ENCODE measurements at places on chromosomes 16 and 17.

- DNase-seq: no peak
These were observed 6.1 kb downstream of the ATMIN start for GRCh38 chr16:81041696-81042095.

GRCh38 chr17:14940108-14940937 is 324.8 kb downstream of the PMP22 start:
- DNase-seq: no peak

DNA sequence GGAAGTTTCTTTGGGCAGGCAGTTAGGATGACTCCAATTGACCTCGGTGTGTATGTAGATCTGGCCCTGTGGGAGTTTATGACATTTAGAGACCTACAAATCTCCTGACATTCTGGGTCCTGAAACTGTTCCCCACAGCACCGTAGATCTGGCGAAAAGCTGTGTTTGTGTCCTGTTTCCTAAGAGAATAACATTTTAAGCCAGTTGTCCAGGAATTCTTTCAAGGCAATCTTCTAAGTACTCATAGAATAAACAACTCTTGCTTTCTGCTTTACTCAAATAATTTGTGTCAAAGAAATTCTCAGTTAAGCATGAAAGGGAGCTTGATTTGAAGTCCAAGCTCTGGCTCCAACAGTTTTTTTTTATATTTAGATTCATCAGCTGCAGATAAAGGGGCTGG is 78.5 kb upstream of the ELAC2 start:
- DNase-seq: no peak

DNA sequence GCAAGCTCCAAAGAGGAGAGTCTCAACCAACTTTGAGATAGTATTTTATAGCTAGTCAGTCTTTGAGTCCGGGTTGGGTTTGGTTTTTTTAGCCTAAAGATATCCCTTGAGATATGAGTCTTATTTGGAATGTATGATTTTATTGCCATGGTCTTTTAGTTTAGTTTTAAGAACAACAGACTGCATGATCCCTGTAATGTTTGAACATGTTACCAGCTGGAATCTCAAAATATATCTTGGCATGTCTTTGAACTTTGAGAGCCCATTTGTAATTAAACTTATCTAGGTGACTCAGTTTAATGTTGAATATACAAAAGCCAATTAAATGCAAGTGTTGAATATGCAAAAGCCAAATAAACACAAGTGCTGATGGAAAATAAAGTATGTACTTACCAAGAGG is 100.6 kb downstream of the TANGO6 start:
- no peak for DNase-seq

GRCh38 chr17:81576621-81577277 is 24.6 kb upstream of the FAAP100 start:
- DNase-seq: no peak

DNA sequence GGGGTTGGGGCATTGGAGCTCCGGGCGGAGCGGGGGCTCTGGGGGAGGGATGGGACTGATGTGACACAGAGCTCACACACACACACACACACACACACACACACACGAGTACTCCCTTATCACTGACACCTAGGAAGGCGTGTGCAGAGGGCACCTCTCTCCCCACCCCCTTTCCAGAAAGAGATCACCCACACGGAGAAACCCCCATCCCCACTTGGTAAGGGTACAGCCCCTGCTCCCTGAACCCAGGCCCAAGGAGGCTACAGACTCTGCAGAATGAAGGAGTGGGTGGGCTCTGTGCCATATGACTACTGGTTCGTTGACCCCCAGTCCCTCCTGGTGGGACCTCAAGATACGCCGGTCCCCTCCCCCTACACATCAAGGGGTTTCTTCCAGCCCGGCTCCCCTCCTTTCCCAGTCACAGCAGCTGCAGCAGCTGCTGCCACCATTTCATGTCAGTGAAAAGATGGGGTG is 8.7 kb upstream of the ARHGAP23 start:
- no peak for DNase-seq

DNA sequence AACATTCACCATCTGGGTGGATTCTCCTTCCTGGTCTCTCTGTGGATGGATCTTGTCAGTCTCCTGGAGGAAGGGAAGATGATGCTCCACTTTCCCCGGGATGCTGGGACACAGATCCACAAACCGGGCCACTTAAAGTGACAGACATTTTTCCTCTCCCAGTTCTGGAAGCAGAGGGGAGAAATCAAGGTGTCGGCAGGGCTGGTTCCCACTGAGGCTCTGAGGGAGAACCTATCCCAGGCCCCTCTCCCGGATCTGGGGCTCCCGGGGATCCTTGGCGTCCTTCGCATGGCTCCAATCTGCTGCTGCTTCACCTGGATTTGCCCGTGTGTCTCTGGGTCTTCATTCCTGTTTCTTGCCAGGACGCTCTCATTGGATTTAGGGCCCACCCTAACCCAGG is 263.1 kb upstream of the TNRC6C start:
- no peak for DNase-seq

- DNase-seq: no peak
These were observed 76.1 kb downstream of the TNRC6C start for GRCh38 chr17:78034429-78035091.

DNA sequence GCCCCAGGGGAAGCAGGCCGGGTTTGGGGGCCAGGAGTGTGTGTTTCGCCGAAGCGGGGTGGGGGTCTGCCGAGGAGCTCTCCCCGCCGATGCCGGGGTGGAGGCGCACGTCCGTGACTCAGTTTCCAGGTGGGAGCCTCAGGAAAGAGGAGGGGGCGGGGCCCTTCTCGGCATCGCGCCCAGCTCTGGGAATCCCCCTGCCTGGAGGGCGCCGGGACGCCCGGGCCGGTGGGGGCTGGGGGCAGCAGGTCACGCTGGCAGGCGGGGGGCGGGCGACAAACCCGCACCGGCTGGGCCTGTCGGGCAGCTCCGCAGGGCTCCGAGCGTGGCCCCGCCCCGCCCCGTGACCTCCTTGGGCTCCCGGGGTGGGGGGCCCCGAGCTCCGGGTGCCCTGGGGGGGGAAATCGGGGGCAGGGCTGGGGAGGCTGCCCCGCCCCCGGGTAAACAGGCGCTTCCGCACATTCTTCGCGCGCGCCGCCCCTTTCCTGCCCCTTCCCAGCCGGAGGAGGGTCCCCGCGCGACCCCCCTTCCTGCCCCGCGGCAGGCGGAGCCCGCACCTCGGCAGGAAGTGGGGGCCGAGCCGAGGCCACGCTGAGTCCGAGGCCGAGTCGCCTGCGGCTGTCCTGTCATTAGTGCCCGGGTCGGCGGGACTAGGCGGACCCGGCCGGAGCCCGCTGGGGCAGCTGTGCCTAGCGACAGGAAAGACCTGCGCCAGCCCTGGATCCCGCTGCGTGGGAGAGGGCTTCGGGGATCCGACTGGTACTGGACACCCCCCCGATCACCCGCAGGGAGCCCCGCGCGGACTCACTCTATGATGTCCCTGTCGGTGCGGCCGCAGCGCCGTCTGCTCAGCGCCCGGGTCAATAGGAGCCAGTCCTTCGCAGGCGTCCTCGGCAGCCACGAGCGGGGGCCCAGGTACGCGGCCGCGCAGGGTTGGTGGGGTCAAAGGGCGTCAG is 9.3 kb downstream of the RIPOR1 start:
- no peak for DNase-seq

DNA sequence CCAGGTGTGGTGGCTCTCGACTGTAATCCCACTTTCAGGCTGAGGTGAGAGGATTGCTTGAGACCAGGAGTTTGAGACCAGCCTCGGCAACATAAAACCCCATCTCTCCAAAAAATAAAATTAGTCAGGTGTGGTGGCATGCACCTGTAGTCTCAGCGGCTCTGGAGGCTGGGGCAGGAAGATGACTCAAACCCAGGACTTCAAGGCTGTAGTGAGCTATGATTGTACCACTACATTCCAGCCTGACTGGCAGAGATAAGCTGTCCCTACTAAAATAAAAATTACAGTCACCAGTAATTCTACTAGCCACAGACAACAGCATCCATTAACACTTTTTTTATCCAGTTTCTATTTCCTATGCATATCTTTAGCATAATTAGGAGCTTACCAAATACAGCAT is 176.3 kb downstream of the CPPED1 start:
- no peak for DNase-seq

GRCh38 chr17:75806822-75807500 is 22.4 kb downstream of the UNK start:
- DNase-seq: no peak

- no peak for DNase-seq
These were observed 50.2 kb downstream of the AKAP1 start for GRCh38 chr17:57135026-57135788.

DNA sequence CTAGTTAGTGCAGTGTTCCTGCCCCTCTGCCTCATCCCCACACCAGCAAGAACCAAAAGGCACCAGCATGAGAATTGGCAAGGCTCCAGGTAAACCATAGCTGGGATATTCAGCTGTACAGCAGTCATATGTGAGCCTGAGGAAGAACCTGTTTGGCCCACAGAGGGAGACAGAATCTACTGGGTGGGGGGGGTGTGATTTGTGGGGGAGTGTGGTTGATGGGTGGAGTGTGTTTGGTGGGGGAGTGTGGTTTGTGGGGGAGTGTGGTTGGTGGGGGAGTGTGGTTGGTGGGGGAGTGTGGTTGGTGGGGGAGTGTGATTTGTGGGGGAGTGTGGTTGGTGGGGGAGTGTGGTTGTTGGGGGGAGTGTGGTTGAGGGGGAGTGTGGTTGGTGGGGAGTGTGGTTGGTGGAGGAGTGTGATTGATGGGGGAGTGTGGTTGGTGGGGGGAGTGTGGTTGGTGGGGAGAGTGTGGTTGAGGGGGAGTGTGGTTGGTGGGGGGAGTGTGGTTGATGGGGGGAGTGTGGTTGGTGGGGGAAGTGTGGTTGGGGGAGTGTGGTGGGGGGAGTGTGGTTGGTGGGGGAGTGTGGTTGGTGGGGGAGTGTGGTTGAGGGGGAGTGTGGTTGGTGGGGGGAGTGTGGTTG is 19.5 kb downstream of the MINK1 start:
- no peak for DNase-seq

DNA sequence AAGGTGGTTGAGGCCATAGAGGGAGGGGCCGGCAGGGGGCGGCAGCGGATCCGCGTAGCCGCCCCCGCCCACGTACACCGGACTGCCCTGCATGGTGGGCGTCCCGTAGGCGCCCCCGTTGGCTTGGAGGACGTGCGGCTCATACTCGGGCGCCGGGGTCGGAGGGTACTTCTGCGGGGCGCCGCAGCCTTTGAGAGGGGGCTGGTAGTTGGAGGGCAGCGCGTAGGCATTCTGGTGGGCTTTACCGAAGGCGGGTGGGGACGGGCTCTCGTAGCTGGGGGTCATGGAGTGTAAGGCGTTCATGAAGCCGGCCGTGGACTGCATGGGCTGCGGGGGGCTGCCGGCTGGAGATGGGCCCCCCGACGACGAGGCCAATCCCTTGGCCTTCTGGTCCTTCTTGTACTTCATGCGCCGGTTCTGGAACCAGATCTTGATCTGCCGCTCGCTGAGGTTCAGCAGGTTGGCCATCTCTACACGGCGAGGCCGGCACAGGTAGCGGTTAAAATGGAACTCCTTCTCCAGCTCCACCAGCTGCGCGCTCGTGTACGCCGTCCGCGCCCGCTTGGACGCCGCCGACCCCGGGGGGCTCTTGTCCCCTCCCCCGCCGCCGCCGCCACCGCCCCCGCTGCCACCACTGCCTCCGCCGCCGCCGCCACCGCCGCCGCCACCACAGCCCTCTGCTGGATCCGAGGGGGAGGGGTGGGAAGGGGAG is 5.7 kb upstream of the HOXB2 start:
- DNase-seq: no peak

GRCh38 chr16:90081606-90081970 is 4.5 kb upstream of the PRDM7 start:
- no peak for DNase-seq

GRCh38 chr17:64262198-64262999 is 661 bp downstream of the TEX2 start:
- no peak for DNase-seq

GRCh38 chr16:64926476-64926875 is 195.4 kb downstream of the CDH11 start:
- DNase-seq: no peak

DNA sequence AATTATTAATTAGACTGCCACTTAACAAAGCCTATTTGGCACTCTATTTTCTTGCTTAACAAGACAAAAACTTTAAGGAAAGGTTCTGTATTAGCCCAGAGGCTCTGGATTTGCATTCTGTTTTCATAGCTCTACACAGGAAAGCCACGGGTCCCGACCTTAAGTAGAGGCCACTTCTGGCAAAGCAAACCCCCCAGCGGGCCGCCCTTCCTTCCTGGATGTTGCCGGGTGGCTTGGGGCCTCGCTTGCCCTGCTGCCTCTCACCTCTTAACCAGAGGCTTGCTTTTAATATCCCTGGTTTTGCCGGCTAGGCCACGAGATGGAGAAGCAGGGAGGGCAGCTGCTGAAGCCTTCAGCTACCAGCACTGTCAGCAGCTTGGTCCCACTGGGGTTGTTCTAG is 4.4 kb downstream of the RTN4RL1 start:
- DNase-seq: no peak

DNA sequence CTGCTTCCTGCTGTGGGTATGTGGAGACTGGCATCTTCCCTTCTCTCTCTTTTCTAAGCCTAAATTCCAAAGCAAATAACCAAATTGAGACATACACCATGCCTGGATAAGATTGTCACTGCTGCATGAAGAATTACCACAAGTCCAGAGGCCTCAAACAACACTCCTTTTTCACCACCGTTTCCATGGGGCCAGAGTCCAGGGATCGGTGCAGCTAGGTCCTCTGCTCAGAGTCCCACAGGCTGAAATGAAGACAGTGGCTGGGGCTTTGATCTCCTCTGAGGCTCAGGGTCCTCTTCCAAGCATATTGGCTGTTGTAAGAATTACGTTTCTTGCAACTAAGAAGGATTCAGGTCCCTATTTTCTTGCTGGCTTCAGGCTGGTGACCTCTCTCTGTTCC is 130.4 kb downstream of the SLC39A11 start:
- DNase-seq: no peak

GRCh38 chr17:9212376-9213302 is 191.3 kb downstream of the NTN1 start:
- no peak for DNase-seq

DNA sequence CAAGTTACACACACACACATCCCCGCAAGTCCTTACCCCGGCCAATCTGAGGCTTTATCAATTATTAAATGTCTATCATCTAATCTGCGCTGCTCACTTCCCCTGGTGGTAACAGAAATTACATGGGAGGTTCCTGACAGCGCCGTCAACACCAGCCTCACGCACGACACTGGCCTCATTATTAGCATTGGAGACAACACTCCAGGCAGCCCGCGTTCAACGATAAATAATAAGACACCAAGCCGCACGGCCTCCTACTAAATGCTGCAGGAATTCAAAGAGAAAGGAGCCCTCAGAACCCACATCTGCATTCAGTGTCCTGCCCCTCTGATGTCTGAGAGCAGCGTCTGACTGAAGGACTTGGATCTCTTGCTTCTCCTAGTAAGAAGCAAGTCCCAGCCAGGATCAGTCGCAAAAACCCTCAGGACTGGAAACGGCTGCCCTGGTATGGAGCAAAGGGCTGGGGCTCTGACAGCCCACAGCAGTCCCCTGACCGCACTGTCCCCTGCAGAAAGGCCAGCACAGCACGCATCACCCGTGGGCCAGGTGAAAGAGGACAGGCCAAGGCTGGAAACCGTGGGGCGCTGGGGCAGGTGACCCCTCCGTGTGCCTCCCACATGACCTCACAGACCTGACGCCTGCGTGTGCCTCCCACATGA is 7.6 kb upstream of the RPH3AL start:
- no peak for DNase-seq
